C1 segment of cervical spinal cord (tissue), 14 donors: ENCODE measurements at places on chromosomes 2 and 18.

DNA sequence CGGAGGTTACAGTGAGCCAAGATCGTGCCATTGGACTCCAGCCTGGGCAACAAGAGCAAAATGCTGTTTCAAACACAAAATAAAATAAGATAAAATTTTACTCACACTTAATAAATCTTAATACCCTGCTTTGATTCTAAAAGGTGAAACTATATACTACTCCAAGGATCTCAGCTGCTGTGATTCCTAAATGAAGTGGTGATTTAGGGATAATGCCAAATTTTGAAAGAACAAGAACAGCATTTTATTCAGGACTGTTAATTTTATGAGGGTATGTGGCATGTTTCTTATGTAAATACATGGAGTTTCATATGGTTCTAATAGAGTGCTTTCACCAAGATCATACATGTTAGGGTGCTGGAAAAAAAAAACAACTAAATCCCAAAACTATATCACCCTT is 199.7 kb upstream of the PID1 start:
- DNase-seq = no peak

DNA sequence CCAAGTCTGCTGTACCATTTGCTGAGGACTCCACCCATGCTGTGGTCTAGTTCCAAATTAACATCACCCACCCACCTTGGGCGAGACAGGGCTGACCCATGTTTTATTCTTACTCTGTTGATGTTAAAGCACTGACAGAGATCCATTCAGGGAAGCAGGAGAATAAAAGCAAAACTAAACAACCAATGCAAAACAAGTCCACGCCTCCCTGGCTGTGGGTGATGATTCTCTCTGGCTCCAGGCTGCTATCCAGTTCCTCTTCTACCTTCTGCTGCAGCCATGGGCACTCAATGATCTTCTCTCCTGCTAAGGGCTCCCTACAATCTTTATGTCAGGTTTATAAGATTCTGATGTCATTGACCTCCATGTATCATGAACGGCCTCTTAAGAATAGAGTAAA is 786.6 kb upstream of the ID2 start:
- DNase-seq = no peak

GRCh38 chr2:226135861-226136548 is 663.6 kb downstream of the IRS1 start:
- DNase-seq = no peak

GRCh38 chr2:172196768-172197431 is 94.2 kb upstream of the DLX2 start:
- no peak for DNase-seq

DNA sequence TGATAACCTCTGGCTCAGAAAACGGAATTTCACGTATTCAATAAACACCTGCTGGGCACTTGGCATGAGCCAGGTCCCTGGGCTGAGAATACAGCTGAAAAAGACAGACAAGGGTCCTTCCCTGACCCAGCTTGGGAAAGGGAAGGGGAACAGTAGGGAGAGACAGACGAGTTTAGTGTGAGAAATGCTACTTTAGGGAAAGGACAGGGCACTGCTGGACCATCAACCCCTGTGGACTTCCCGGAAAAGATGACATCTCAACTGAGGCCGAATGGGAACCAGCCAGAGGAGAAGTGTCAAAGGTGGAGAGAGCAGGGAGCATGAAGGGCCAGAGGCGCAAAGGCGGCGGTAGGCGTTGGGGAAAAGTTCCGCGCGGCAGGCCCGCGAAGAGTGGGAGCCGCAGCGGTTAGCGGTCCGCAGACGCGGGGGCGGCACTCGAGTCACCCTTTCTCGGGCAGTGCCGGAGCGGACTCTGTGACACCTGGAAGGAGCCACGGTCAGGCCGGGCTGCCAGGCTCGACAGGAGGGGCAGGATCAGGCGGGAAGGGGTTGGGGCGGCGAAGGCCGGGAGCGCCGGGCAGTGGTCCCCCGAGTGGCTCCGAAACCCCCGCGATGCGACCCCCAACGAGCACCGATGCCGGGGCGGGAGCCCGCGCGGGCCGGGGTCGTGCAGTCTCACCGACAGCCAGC is 519 bp downstream of the TEX261 start:
- DNase-seq = peak; percentile 37

- no peak for DNase-seq
These were observed 42.0 kb downstream of the TFCP2L1 start for GRCh38 chr2:121242976-121243375.

- no peak for DNase-seq
These were observed 9.3 kb upstream of the ARMC9 start for GRCh38 chr2:231189171-231189530.

DNA sequence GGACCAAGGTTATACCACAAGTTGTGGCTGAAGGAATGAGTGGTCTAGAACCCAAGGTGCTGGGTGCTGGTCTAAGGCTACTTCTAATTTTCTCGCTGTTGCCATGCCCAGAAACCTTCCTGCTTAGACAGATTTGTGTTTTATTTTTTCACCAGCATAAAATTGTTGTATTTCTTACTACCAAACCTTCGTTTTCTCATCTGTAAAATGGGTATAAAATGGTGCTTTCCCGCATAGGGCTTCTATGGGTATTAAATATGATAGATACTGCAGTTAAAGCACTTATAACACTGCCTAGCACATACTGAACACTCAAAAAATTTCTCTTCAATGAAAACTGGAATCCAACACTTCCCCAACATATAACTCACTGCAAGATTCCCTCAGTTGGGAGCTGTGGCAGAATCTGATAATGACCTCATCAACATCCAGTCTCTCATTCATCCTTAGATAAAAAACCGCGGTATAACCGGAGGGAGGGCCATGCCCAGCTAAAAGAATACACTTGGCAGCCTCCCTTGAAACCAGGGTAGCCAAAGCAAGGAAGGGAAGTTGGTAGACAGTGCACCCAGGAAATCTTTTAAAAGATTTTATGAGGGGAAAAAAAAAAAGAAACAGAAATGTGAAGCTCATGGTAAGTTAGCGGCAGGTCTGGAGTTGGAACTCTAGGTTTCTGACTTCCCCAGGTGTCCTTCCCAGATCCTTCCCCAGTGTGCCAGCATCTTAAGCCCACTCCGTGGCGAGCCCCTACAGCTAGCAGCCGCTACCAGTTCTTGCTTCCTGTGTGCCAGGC is 1.2 kb downstream of the NEMP2 start:
- no peak for DNase-seq
